ENCODE measurements at places on chromosomes 5 and 9.

- DNase-seq: peak; percentile 53
These were observed 219.6 kb downstream of the ADAMTS6 start for GRCh38 chr5:65262096-65262495.

GRCh38 chr9:111375062-111375461 is 45.0 kb upstream of the OR2K2 start:
- DNase-seq: no peak

DNA sequence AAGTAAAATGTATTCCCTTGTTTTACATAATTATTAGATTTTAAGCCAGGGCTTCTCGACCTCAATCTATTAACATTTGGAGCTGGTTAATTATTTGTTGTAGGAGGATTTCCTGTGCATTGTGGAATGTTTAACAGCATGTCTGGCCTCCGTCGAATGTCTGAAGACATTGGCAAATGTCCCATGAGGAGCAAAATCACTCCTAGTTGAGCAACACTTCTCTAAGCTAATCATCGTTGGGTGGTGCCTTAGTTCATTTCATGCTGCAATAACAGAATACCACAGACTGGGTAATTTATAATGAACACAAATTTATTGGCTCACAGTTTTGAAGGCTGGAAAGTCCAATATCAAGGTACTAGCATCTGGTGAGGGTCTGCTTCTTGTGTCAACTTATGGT is 13.4 kb upstream of the VPS13A start:
- DNase-seq: no peak

DNA sequence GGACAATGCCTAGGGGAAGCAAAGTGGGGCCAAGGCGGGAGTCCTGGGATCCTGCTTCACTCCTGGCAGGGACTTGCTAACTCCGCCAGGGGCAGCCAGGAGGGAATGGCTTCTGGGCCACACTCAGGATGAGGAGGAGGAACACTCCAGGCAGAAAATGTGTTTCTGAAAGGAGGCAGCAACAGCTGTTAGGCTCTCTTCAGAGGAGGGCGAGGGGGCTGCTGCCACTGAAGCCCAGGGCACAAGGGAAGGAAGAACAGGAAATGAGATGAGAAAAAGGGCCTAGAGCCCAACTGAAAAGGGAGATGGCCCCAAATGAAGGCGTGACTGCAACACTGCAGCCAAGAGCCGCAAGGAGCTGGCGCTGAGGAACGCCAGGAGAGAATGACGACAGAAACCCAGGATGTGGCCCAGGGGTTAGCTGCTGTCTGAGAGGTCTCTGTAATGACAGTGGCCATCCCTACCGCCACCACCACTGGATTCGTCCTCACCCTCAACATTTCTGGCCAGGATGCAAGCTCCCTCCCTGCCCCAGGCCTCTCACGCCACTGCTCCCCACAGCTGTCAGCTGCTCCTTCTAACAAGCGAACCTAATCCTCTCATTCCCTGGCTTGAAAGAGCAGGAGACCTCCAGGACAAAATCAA is 15.8 kb downstream of the PSMB7 start:
- DNase-seq: no peak

GRCh38 chr9:83625178-83625577 is 2.2 kb downstream of the IDNK start:
- DNase-seq: peak; percentile 49

DNA sequence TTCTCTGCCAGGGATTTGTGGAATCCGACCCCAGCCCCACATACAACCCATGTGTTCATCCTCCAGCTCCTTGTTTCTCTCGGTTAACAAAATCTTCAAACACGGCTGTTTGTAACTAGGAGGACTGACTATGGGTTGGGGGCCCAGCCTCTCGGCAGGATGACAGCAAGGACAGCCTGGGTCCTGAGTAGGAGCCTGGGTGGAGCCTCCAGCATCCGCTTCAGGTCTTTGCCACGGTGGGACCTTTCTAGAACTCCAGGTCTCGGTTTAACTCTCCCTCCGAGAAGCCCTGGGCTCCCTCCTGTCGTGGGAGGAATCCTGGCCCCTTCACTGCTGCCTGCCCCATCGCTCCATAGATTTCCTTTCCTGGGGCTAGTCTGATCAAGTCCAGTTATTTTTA is 248.5 kb downstream of the PBX3 start:
- no peak for DNase-seq

- no peak for DNase-seq
These were observed 140.7 kb upstream of the GPR151 start for GRCh38 chr5:146656703-146657102.

- peak; percentile 94 for DNase-seq
These were observed 22.8 kb downstream of the SMIM3 start for GRCh38 chr5:150801117-150801927.

DNA sequence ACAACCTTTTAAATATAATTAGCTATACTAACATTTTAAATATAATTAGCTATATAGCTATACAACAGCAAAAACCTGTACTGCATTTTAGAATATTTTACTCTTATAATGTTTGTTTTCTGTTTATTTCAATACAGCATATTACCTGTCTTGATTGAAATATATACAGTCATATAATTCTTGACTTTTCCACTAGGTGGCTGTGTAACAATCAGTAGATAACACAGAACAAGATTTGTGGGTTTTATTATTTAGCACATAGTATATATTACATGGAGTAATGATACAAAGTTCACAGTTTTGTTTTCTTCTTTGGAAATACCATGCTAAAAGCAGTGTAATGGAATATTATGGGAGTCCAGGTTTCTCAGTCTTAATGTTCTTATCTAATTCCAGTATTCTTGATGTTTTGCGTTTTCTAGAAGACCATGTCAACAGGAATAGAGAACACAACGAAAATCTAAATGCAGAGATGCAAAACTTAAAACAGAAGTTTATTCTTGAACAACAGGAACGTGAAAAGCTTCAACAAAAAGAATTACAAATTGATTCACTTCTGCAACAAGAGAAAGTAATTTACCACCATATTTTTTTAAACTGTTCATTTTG is 13.3 kb downstream of the HMMR start:
- DNase-seq: peak; percentile 18

- DNase-seq: no peak
These were observed 1.6 kb upstream of the DNLZ start for GRCh38 chr9:136364942-136365774.

DNA sequence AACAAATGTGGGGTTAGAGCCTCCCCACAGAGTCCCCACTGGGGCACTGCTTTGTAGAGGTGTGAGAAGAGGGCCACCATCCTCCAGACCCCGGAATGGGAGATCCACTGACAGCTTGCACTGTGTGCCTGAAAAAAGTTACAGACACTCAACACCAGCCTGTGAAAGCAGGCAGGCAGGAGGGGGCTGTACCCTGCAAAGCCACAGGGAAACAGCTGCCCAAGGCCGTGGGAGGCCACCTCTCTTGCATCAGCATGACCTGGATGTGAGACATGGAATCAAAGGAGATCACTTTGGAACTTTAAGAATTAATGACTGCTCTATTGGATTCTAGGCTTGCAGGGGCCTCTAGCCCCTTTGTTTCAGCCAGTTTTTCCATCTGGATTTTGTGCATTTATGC is 782.3 kb downstream of the BRINP1 start:
- no peak for DNase-seq
